ENCODE measurements at places on chromosomes 1 and 21. TPM values are rescaled to one million over a fixed set of nuclear protein-coding genes. Genes with fewer than 3 reads are reported as not detected.

DNA sequence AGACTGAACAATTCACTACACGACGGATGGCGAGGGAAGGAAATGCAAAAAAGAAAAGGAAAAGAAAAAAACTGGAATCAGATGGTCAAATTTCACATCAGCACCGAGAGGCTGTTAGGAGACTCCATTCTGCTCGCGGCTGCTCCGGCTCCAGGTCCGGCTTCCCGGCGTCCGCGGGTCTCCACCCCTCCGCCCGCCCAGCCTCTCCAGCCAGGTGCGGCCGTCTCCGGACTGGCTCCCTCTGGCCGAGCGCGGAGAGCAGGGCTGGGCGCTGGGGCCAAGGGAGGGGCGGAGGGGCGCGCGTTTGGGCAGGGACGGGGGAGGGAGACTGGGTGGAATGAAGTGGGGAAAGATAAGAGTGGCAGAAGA lies 332 bp downstream of the KCNJ6 start:
- no peak for DNase-seq

- no peak for DNase-seq
These were observed 6.3 kb upstream of the UBXN10 start for GRCh38 chr1:20179371-20180128.

DNA sequence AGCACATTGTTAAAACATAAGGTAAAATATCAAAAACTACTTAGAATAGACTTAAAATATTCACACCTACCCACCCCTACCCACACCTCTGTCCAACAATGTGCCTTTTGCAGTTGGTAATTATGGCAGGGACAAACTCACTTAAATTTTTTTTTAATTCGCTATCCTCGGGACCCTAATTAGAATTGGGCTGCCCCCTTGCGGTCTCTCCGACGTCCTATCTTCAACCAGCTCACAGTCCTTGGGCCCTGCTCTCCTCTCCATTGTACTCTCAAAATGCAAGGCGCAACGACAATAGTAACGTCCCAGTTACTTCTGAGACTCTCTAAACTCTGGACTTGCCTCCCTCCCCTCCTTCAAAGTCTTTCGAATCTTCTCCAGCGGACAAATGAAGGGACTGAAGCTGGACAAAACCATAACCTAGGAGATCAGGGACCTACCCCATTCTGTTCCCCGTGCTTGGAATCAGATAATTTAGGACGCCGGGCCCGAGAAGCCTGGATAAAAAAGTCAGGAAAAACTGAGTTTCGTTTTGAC lies 1.1 kb upstream of the CIART start:
- peak; percentile 85 for DNase-seq

- peak; percentile 70 for DNase-seq
These were observed 2.6 kb downstream of the SLAMF8 start for GRCh38 chr1:159829273-159829634.

DNA sequence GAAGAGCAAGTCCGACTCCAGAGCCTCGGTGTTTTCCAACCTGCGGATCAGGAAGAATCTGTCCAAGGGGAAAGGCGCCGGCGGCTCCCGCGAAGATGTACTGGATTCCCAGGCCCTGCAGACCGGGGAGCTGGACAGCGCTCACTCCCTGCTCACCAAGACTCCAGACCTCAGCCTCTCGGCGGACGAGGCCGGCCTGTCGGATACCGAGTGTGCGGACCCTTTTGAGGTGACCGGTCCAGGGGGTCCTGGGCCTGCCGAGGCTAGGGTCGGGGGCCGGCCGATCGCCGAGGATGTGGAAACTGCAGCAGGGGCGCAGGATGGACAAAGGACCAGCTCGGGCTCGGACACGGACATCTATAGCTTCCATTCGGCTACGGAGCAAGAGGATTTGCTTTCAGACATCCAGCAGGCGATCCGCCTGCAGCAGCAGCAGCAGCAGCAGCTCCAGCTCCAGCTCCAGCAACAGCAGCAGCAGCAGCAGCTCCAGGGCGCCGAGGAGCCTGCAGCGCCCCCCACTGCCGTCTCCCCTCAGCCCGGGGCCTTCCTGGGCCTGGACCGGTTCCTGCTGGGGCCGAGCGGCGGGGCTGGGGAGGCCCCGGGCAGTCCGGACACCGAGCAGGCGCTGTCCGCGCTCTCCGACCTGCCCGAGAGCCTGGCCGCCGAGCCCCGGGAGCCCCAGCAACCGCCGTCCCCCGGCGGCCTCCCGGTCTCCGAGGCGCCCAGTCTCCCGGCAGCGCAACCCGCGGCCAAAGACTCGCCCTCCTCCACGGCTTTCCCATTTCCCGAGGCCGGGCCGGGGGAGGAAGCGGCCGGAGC lies 827 bp downstream of the FMN2 start:
- peak; percentile 40 for DNase-seq

- DNase-seq = peak; percentile 51
These were observed 59.1 kb upstream of the ZNF648 start for GRCh38 chr1:182120411-182121258.

DNA sequence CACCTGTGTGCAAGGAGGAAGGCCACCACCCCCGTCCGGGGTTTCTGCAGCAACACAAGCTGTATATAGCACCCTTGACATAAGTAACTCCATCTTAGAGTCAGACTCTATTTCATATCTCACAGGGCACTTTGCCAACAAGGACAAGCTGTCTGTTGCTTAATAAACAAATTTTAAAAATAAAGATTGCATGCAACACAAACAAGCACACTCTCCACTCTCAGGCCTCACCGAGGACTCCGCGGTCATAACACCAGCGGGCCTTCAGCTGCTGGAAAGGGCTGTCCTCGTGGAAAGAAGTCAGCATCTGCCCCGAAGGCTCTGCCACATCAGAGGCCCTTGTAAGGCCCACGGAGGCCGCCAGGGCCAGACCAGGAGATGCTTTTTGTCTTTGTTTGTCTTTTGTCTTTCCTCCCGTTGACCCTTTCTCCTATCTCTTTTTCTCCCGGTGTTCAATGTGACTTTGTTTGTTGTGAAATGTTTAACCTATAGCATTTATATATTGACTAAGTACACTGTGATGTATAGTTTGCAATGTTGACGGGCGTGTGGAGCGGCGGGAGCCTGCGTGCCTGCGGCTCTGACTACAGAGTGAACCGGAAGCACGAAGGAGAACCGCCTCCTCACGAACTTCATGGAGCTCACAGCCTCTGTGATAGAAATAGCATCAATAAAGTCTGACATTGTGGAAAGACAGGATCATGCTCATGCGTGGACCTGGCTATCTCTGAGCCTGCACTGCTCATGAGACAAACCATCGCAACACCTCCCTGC lies 24.1 kb downstream of the MEGF6 start:
- no peak for DNase-seq

GRCh38 chr1:9069326-9070100 lies at the start of gene SLC2A5:
TSS of gene SLC2A5 (minus strand) at chr1:9069635. CDS start at chr1:9069536, 99 bp downstream.
- peak; percentile 55 for DNase-seq

DNA sequence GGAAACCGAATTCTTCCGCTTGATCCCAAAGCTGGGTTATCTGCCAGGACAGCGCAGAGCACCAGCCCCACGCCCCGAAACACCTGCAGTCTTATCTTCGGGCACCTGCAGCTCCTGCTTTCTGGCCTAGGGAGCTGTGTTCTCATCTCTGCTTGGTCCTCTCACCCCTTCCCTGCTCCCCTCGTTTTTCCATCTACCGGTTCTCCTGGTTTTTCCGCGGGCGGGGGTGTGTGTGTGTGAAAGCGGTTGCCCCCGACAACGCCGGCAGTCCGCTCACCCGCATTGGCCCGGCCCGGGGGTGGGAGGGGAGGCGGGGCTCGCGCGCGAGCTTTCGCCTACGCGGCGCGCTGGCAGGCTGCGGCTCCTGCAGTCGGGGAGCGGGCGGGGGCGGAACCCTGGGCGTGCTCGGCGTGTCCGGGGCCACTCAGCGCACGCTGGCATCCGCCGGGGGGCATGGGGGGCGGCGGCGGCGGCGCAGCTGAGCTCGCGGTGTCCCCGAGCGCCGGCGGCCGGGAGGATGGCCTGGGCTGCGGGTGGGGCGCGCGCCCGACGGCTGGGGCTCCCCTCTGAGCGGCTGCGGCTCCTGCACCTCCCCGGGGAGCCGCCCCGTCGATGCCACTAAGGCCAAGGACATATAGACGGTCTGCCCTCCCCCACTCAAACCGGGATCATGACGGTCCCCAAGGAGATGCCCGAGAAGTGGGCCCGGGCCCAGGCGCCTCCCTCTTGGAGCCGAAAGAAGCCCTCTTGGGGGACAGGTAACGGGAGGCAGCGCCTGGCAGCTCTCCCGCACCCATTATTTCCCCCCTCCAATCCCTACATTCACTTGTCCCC lies 3.2 kb downstream of the ATP8B2 start:
- DNase-seq = peak; percentile 92

- no peak for DNase-seq
These were observed 107.0 kb upstream of the IRF2BP2 start for GRCh38 chr1:234716908-234717375.

Gene HLX
- 5.6 TPM for total RNA-seq

Gene CNKSR1
- total RNA-seq = 1.4 TPM

Gene S1PR1
- total RNA-seq = 50.9 TPM

Measured in Right ventricle myocardium superior (tissue), 1 donor.